Epithelial cell of proximal tubule (primary cell): ENCODE measurements at places on chromosomes 13 and 19. TPM values are rescaled to one million over a fixed set of nuclear protein-coding genes. Genes with fewer than 3 reads are reported as not detected.

The SHC2 gene
- 0.07 and 2.1 TPM in 2 replicates for total RNA-seq

The NOTCH3 gene
- 3.8 and 19.6 TPM in 2 replicates for total RNA-seq

The TEX29 gene
- total RNA-seq: not detected in 2 replicates

The AP1M2 gene
- total RNA-seq: 39.7 and 47.2 TPM in 2 replicates

The SHISA2 gene
- total RNA-seq: 159 and 170 TPM in 2 replicates

The PRODH2 gene
- not detected in 2 replicates for total RNA-seq

The PSG2 gene
- total RNA-seq: not detected in 2 replicates

The LRRC25 gene
- total RNA-seq: 0.06 TPM in 1 of 2 replicates, not detected in the other

The TRIP10 gene
- total RNA-seq: 43.5 and 62.4 TPM in 2 replicates

The TMEM143 gene
- 3.8 and 5.4 TPM in 2 replicates for total RNA-seq

The ZNF536 gene
- total RNA-seq: 0.36 TPM in 1 of 2 replicates, not detected in the other

The WDR87 gene
- not detected in 2 replicates for total RNA-seq

The GIPC3 gene
- total RNA-seq: not detected in 2 replicates

The ACTMAP gene
- 2.2 and 3.3 TPM in 2 replicates for total RNA-seq

The APC2 gene
- not detected in 2 replicates for total RNA-seq

The STARD13 gene
- 8.9 and 20.0 TPM in 2 replicates for total RNA-seq

The IGFL2 gene
- not detected in 2 replicates for total RNA-seq

The IQCN gene
- 0.07 and 1.3 TPM in 2 replicates for total RNA-seq

The CCDC70 gene
- not detected in 2 replicates for total RNA-seq

The MYO16 gene
- total RNA-seq: 0.29 and 1.2 TPM in 2 replicates

The NALCN gene
- 0.35 and 3.8 TPM in 2 replicates for total RNA-seq

The C3 gene
- total RNA-seq: 10.0 and 16.1 TPM in 2 replicates

The CYP2A7 gene
- total RNA-seq: not detected in 2 replicates

The JAK3 gene
- 5.3 and 8.0 TPM in 2 replicates for total RNA-seq

The TEX101 gene
- total RNA-seq: not detected in 2 replicates

The TEX26 gene
- total RNA-seq: not detected in 2 replicates

The RNF225 gene
- total RNA-seq: not detected in 2 replicates

The SULT2A1 gene
- not detected in 2 replicates for total RNA-seq

The ERICH6B gene
- total RNA-seq: not detected in 2 replicates

The KLK1 gene
- 5.0 TPM in 1 of 2 replicates, not detected in the other for total RNA-seq

The ZNF442 gene
- total RNA-seq: 0.17 and 0.36 TPM in 2 replicates

The ZNF575 gene
- not detected in 2 replicates for total RNA-seq

The CATSPERD gene
- 0.65 TPM in 1 of 2 replicates, not detected in the other for total RNA-seq

The CRB3 gene
- 58.9 and 63.1 TPM in 2 replicates for total RNA-seq

The ZNF726 gene
- 5.9 and 11.6 TPM in 2 replicates for total RNA-seq

The WIZ gene
- total RNA-seq: 19.9 and 32.5 TPM in 2 replicates

The ZNF728 gene
- total RNA-seq: not detected in 2 replicates

The PLPPR3 gene
- 0.07 and 0.75 TPM in 2 replicates for total RNA-seq

The C19orf67 gene
- 0.63 TPM in 1 of 2 replicates, not detected in the other for total RNA-seq

The KLK4 gene
- not detected in 2 replicates for total RNA-seq

The ARHGEF7 gene
- 18.2 and 21.9 TPM in 2 replicates for total RNA-seq

The IL11 gene
- total RNA-seq: 31.0 and 42.8 TPM in 2 replicates

The ANGPTL8 gene
- total RNA-seq: not detected in 2 replicates

The TRPM4 gene
- total RNA-seq: 11.6 and 13.3 TPM in 2 replicates

The ETV2 gene
- total RNA-seq: 0.35 TPM in 1 of 2 replicates, not detected in the other

The GZMM gene
- total RNA-seq: not detected in 2 replicates

The MYPOP gene
- total RNA-seq: 1.3 and 2.0 TPM in 2 replicates

The C1QTNF9 gene
- total RNA-seq: not detected in 2 replicates
